Fibroblast of lung (primary cell): ENCODE measurements at places on chromosomes 2 and 18.

DNA sequence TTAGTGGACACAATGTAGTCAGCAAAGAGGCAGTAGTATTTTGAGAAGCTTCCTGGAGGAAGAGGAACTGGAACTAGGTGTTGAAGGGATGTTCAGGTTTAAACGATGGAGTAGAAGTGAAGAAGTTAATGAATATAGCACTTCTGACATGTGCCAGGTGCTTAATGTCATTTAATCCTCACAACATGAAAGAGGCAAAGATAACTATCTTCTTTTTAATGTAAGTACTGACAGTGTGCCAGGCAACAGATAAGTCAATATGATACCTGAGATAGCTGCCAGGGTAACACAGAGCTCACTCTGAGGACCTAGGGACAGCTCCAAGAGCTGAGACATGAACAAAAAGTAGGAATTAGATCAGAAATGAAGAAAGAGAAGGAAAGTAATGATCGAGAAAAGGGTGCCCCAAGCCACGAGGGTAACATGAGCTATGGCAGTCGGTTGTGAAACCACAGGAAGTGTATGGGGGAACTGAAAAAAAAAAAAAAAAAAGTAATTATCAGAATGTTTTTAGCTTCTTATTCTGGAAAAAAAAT lies 140.7 kb downstream of the RNF144A start:
- DNase-seq = no peak

DNA sequence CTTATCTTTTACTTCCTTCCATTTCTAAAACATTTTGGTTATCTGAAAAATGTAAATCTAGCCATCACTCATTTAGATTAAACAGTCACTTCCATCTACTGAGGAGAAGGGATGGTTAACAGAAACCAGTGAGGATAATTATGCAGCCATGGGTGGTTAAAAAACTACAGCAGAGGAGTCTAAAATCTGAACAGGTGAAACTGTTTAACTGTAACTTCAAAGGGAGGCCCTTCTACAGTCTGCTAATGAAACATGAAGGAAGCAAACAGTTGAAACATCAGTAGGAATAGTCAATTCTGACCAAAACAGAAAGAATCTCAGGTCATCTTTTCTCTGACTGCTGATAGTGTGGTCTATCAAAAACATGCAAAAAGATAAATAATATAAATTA lies 71.0 kb downstream of the DTNB start:
- no peak for DNase-seq

DNA sequence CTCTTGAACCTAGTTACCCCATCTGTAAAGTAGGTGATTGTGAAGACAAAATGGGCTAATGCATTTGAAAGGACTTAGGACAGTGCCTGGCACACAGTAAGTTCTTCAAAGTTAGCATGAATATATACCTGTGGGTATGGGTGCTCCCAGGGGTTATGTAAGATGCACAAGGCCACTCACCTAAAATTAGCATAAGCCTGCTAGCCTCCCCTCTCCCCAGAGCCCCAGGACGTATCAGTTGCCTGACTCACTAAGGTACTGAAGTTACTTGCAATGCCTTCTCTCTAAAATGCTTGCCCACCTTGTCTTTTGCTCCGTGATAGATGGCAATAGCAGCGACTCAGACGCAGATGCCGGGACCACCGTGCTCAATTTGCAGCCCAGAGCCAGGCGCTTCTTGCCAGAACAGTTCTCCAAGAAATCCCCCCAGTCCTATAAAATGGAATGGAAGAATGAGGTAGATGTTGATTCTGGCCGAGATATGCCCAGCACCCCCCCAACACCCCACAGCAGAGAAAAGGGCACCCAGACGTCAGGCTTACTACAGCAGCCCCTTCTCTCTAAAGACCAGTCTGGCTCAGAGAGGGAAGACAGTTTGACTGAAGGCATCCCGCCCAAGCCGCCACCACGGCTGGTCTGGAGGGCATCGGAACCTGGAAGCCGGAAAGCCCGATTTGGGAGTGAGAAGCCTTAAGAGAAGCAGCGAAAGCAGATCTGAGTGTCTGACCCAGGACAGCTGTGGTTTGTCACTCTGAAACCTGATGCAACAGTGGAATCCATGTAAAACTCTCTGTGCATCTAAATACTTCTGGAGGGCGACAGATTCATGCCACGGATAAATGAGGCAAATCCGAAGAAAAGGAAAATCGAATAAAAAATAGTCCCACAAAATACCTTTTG lies 53.8 kb upstream of the TMEM182 start:
- DNase-seq = no peak

DNA sequence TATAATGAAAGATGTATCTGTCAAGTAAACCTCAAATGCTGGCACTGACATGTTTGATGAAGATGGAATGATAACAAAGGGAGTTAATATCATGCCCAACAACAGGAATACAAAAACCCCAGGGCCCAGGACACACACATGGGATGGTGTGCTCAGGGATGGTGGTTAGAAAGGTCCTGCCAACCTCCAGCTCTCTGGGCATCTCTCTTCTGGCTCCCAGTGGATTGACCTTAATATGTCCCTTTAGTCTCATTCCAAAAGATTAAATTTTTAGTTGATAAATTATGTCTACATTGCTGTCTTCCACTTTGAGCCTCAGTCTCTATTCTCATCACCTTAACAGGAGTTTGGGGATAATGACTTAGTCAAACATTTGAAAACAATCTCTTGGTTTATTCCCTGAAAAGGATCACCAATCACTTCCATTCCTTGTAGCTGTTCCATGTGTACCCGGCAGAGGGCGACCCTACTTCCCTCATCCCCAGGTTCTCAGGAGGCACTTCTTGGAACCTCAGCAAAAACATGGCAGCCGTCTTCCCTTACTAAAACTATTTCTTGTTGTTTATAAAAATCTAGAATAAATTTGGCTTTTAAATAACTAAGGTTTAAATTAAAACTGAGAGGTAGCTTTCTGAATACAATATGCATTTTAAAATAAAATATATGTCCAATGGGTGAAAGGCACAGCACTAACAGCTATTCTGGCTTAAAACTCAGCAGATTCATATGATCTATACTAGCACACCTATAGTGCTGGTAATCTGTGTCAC lies 29.6 kb downstream of the MCEE start:
- peak; percentile 58 for DNase-seq

- DNase-seq = peak; percentile 37
Measured at GRCh38 chr2:235614176-235614860, 120.5 kb downstream of the AGAP1 start.

DNA sequence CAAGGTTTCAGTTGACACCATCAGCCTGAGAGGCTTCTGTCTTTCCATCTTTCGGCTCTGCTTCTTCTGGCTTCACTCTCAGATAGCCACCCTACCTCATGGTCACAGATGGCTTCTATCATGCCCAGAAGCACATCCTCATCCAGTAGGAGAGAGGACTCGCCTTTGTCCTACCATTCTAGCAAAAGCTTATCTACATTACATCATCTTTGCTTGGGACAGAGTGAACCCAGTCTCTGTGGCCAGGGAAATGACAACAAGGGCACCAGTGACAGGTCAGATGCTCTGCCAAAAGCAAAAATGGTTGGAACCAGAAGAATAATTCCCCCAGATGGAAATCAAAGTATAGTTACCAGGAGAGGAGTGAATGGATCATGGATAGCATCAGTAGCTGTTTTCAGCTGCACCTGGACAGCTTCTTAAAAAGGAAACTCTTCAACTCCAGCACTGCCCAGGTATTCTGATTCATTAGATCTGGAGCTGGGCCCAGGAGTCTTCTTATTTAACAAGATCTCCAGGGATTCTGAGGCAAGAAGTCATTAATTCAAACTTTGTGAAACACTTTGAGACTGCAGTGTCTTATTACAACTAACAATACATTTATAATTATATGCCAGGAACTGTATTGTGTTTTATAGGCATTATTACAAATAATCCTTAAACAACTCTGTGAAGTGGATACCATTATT lies 257.7 kb upstream of the UBE2E3 start:
- peak; percentile 62 for DNase-seq

- DNase-seq = no peak
Measured at GRCh38 chr2:235909358-235909757, 258.8 kb downstream of the GBX2 start.

DNA sequence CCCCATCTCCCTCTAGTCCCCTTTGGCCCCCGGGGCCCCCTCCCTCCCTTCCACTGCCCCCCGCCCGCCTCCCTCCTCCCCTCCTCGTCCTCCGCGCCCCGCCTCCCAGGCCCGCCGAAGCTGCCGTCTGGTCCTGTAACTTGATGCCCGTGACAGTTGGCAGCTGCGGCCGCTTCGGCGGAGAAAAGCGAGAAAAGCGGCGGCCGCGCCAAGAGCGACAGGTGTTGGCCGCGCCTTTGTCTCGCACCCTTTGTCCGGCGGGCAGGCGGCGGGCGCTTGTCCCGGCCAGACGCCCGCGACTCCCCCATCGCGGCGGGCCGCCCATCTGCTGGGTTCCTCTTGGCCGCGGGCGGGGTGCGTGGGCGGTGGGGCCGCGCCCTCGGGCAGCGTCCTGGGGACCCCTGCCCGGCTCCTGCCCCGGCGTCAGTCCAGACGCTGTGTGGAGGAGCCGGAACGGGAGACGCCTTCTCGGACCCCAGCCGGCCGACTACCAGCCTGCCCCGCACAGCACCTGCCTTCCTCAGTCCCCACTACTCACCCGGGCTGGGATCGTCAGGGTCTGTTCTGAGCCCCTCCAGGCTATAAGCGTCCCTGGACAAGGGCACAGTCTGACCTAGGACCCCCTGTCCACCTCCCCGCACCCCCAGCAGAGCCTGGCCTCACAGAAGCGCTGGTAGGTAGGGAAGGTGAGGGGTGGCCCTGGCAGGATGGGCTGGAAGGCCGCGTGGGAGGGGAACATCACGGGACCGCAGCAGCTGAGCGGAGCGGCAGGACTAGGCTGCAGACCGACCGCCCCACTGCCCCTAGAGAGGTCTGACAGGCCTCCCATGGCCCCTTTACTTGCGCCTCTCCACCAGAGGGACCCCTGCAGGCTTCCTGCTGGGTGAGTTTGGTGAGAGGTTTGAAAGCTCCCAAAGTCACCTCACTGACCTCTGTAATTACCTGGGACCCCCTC lies 1.2 kb upstream of the HES6 start:
- peak; percentile 33 for DNase-seq

DNA sequence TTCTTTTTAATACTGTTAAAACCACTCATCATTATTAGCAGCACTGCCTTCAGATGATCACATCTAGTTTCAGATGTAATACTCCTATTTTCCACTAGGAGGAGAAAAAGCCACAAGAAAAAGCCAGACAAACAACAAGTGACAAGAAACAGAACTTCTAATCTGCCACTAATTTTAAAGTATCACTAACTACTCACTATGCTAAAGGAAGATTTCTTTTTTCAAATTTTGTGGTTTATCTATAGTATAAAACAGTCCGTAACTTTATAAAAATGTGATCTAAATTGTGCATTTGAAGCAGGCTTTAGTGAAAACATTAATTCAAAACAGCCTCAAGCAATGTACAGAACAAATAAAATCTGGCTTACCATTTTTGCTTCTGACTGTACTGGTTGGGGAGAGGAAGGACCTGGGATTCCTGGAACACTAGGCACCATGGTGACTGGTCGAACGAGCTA lies 56.8 kb downstream of the ATF2 start:
- DNase-seq = peak; percentile 39

- no peak for DNase-seq
Measured at GRCh38 chr2:239394346-239394945, 6.4 kb downstream of the HDAC4 start.

- DNase-seq = no peak
Measured at GRCh38 chr2:217643789-217644301, 358.9 kb downstream of the TNS1 start.

DNA sequence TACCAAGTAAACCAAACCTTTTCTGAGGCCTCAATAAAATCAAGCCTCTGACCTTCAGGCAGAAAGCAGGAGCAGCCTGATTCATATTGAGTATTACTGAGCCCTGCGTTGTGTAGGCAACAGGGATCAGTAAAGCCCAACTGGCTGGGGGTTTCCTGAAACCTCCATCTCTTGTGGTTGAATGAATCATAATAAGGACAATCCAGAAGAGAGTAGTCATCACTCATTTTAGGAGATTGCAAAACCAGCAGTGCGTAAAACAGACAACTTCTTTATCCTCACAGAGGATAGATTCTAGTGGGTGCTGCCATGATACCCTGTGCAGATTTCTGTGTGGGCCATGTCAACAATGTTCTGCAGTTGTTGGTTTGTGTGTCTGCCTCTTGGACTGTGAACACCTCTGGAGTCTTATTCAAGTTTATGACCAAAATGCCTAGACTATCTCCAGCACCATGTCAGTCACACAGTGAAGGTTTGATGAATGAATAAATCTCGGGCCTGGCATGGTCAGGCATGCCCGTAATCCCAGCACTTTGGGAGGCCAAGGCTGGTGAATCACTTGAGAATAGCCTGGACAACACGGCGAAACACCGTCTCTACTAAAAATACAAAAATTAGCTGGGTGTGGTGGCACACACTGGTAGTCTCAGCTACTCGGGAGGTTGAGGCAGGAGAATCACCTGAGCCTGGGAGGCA lies 51.8 kb upstream of the RAB27B start:
- DNase-seq = peak; percentile 99

DNA sequence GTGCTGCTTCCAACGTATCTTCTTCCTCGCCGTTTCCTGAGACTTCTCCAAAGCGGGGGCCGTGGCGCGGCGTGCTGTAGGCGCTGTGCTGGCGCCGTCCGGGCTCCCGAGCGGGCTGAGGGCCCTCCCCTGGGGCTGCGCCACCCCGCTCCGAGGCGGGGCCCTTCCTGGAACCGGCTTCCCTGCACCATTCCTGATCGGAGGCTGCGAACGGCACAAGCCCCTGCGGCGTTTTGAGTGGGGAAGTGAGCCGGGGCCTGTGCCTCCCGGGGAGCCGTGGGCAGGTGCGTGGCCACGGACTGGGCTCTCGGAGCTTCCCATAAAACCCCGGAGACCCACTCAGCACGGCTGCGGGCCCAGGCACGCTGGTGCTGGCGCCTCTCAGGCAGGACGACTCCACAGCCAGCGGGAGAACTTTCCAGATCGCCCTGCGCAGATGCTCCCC lies 74.7 kb downstream of the PSMG2 start:
- DNase-seq = no peak

- no peak for DNase-seq
Measured at GRCh38 chr2:46369783-46370182, 72.6 kb downstream of the EPAS1 start.

DNA sequence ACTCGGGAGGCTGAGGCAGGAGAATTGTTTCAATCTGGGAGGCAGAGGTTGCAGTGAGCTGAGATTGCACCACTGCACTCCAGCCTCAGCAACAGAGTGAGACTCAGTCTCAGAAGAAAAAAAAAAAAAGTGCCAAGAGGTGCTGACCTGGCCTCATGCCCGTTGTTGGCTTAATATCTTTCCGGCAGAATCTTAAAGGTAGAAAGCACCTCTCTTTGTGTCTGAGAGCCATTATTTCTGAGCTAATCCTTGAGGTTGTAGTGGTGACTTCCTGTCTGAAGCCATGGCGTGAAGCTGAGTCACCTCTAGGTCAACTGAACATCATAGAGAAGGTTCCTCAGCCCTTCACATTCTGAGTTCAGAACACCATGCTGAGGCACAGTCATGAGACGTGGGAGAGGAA lies 60.4 kb downstream of the WDSUB1 start:
- DNase-seq = peak; percentile 69

GRCh38 chr18:38709122-38709521 lies 1143.5 kb upstream of the CELF4 start:
- DNase-seq = no peak
